A549 treated with ZK216348 at 1 μM for 4 hours (cell line): ENCODE measurements at places on chromosomes 16 and 17. TPM values are rescaled to one million over a fixed set of nuclear protein-coding genes. Genes with fewer than 3 reads are reported as not detected.

The PRAC2 gene
- total RNA-seq: not detected in 5 replicates

The PRCD gene
- total RNA-seq: not detected in 5 replicates

The ITGB4 gene
- 50.8 to 123 TPM (median 97.0 TPM) in 5 replicates for total RNA-seq

The ADGRG1 gene
- 101 to 249 TPM (median 188 TPM) in 5 replicates for total RNA-seq

The WSCD1 gene
- total RNA-seq: 1.9 to 3.9 TPM (median 3.3 TPM) in 5 replicates

The NTN3 gene
- total RNA-seq: 0.12 TPM in 1 of 5 replicates, not detected in the others

The GGNBP2 gene
- 57.6 to 81.3 TPM (median 63.4 TPM) in 5 replicates for total RNA-seq

The TMEM238L gene
- total RNA-seq: not detected in 5 replicates

The SSTR5 gene
- total RNA-seq: 0.20 to 0.57 TPM (median 0.53 TPM) in 5 replicates

The KDM6B gene
- 9.3 to 23.7 TPM (median 15.1 TPM) in 5 replicates for total RNA-seq

The TBC1D3C gene
- not detected in 5 replicates for total RNA-seq

The FLII gene
- 219 to 292 TPM (median 257 TPM) in 5 replicates for total RNA-seq

The CRHR1 gene
- total RNA-seq: 0.14 to 0.75 TPM in 2 of 5 replicates, not detected in the others

The MYH8 gene
- not detected in 5 replicates for total RNA-seq
